NCI-H1930 (cell line): ENCODE measurements at places on chromosomes 7 and 10.

DNA sequence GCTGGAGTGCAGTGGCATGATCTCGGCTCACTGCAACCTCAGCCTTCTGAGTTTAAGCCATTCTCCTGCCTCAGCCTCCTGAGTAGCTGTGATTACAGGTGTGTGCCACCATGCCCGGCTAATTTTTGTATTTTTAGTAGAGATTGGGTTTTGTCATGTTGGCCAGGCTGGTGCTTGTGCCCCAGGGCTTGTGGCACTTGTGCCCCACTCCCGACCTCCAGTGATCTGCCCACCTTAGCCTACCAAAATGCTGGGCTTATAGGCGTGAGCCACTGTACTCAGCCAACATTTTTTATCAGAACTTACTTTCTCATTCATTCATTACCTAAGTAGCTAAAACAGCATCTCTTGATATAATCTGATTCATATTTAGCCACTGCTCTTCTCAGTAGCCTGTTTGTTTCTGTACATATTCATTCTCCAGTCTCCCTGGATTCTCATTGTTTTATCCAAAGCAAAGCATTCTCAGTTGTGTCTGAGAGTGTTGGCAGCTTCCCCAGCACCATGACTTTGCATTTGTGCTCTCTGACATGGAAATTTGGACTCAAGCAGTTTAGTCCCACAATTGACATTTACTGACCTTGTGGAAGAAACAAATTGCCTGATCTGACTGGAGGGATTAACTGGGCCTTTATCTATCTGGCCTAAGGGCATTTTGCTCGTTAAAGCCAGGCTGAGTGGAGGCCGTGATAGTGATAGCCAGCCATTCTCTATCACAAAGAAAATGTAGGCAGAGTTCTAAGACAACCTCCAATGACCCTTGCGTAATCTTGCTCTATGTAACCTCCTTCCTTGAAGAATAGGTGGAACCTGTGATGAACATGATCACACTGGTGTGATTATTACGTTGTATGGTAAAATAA, 44.9 kb downstream of the AKR1B15 start:
- DNase-seq: no peak

- no peak for DNase-seq
These were observed 83.4 kb downstream of the ZNF365 start for GRCh38 chr10:62457598-62457997.

- no peak for DNase-seq
These were observed 45.2 kb upstream of the SPOCK2 start for GRCh38 chr10:72133517-72133916.

DNA sequence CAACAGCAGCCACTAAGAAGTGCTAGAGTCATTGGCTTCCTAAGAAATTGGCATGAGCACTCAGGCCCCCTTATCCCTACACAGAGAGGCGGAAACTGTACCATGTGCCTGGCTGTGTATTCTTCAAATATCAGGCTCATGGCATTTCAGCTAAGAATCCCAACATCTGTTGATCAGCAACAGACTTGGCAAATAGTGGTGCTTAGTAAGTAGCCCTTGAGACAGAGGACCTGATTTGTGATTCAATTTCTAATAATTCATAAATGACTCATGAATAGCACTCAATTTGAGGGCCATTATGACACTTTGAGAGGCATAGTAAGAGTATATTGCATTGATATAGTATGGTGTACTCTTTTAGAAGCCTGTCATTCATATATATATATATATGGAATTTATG, 309.1 kb downstream of the LRMDA start:
- no peak for DNase-seq

GRCh38 chr10:93482145-93482834, at the start of gene MYOF:
Gene MYOF, minus strand, starts transcription at chr10:93482334. Its CDS starts 140 bp downstream, at chr10:93482194.
- DNase-seq: no peak

- DNase-seq: no peak
These were observed 86.9 kb upstream of the ZNF746 start for GRCh38 chr7:149584530-149584929.

DNA sequence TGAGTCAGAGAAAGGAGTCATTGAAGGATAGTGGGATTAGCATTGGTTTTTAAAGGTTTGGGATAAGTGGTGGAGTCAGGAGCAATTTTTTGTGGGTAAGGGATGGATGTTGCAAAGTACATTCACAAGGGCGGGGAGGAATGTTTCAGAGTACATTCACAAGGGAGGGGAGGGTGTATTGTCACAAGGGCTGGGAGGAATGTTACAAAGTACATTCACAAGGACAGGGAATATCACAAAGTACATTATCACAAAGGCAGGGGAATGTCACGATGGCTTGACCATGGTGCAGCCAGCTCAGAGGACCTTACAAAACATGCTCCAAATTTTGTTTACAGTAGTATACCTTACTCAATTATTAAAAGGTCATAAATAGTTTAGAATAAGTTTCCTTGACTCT, 30.3 kb downstream of the C1GALT1 start:
- no peak for DNase-seq

GRCh38 chr10:93996551-93996950, 2.8 kb downstream of the PLCE1 start:
- no peak for DNase-seq

- no peak for DNase-seq
These were observed 240.4 kb downstream of the CAMK1D start for GRCh38 chr10:12589791-12590190.

- no peak for DNase-seq
These were observed 25.8 kb downstream of the AKR1C8 start for GRCh38 chr10:5159126-5159525.

DNA sequence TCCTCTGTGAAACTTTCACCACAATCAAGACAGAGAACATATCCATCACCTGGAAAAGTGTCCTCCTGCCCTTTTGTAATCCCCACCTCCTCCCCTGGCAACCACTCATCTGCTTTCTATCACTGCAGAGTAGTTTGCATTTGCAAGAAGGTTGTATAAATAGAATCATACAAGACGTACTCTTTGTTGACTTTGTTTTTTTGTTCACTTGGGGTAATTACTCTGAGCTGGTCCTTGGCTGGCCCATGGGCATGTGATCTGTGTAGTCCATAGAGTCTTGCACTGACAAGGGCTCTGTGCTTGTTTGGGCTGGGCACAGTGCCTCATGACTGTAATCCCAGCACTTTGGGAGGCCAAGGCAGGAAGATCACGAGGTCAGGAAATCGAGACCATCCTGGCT, 7.8 kb upstream of the HACD1 start:
- DNase-seq: no peak

DNA sequence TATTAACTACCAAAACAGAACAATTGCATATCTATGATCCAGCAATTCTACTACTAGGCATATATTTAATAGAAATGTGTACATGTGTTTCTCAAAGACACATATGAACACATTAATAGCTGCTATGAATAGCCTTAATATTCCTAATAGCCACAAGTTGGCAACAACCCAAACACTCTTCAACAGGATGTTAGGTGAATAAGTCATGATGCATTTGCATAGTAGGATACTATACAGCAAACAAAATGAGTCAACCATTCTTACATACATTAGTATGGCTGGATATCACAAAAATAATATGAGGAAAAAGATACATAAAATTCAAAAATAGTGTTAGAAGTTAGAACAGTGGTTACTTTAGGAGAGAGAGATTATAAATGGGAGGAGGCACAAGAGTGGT, 26.8 kb upstream of the ZNF746 start:
- DNase-seq: no peak
